ENCODE measurements at places on chromosomes 12 and 14.

- no peak for DNase-seq
Observed at GRCh38 chr12:526089-526488, 66.3 kb downstream of the B4GALNT3 start.

DNA sequence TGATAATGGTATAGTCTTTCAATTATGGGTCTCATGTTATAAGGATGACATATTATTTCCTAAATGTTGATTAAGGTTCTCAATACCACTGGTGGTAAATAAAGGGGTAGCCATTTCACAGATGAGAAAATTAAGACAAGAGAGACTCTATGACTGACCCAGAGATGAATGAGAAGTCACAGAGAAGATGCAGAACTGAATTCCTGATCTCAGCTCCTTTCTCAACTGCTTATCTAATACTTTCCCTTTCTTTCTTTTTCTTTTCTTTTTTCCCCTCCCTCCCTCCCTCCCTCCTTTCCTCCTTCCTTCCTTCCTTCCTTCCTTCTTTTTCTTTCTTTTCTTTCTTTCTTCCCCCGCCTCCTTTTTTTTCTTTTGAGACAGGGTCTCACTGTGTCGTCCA, 8.3 kb upstream of the PTGR2 start:
- DNase-seq: no peak

- DNase-seq: no peak
Observed at GRCh38 chr14:85620947-85621346, 91.0 kb downstream of the FLRT2 start.

DNA sequence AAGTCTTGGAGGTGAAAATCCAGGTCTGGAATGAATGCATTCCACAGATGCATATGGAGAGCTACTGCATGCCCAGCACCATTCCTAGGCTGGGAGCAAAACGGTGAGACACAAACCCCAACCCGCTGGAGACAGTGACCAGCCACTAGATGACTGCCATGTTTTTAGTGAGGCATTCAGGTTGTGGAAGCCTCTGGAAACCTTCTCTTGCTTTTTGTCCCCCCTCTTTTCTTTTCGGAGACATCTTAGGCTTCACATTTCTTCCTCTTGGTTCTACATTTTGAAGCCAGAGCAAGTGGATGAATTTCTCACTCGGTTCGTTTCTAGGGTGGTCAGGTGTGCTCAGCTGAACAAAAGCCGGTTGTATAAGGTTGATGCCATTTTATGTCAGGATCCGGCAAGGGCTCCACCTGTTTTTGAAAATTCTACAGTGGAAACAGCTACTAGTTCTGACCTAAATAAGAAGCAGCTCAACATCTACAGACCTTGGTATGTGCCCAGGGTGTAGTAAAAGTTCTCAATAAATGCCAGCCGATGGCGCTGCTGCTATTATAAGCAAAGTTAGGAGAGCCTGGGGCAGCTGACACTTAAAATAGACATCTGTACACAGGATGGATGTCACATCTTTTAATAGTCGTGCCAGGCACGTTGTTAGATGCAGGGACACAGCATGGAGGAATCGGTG, 1.8 kb upstream of the ZNF839 start:
- DNase-seq: no peak

DNA sequence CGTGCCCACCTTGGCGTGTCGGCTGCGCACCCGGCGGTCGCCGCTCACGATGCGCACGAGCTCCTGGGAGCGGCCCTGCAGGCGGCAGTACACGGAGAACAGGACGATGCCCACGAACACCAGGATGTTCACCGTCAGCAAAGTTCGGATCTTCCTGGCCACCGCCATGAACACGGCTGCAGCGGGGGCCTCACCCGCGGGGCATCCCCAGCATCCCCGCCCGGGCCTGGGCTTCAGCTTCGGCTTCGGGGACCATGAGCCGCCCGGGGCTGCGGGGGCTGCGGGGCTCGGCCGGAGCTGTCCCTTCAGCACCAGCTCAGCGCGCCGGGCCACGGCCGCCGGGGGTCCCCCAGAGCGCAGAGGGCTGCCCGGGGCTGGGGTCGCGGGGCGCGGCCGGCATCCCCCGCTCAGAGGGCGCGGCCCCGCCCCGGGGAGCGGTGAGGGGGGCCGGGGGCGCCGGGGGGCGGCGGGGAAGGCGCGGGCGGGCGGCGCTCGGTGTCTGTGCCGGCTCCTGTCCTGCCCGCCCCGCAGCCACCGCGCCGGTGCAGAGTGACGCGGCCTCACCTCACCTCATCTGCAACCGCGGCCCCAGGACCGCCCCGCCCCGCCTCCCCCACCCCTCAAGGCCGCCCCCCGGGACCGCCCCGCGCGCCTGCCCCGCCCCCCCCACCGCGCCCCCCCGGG, at the start of gene GALNT9:
GALNT9 (minus strand) TSS at position 554 of the 684 bp plus-strand sequence; CDS start at position 168, 386 bp downstream.
- no peak for DNase-seq

GRCh38 chr12:104056419-104056972, 6.5 kb upstream of the GLT8D2 start:
- DNase-seq: no peak

DNA sequence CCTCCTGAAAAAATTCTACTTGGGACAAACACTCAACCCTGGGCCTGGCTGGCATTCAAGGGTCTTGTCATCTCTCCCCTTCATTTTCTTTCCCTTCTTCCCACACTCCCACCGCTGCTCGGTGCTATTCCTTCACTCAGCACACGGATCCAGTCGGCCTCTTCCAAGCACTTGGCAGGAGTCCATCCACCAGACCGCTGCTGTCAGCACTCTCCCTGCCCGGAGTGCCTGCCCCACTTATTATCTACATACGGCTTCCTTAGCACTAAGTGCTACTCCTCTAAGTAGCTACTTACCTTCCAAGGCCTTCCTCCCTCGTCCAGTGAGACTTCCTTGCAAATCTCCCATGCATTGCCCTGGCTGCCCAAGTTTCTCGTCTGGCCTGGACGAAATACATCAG, 29.8 kb downstream of the CALM1 start:
- DNase-seq: no peak

- DNase-seq: no peak
Observed at GRCh38 chr12:53279283-53279869, 11.3 kb downstream of the ESPL1 start.

DNA sequence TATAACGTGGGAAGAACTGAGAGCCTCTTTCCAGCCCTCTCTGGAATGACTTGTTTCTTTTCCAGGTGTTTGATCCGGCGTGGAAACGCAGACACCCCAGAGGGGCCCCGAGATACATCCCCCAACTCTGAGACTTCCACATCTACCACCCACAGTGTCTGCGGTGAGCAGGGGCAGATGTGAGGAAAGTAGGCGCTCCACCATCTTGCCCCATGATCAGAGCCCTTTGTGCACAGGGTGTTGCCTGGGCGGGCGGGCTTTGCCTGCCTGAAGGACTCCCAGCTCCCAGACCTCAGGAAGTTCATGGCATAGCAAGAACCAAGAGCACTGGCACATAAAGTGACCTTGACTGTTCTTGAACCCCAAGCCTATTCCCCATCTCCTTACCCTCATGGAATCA, 2.8 kb downstream of the CARMIL3 start:
- no peak for DNase-seq

DNA sequence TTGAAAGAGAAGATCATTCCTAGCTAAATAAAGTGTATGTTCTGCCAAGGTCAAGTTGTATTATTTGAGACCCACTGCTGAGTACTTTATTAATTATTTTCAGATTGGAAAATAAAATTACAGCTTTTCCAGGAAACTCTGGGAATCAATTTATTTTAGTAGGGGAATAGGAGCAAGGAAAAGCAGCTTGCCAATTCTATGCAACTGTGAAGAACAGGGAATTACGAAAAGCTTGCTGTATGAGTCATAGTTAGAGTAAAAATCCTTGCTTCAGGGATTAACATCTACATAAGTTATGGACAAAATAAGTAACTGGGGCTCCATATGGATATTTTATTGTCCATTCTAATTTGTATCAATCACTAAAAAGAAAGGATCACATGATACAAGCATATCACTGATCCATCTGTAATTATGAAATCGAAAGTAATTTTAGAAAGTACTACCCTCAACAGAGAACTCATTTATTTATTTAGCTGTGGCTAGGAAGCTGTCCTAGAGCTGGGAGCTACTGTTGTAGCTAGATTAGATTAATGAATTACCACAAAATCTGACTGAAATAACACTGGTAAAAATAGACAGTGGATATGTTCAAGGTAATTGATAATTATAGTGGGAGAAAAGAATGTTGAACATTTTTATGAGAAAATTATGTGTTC, 303.5 kb upstream of the NPAS3 start:
- DNase-seq: no peak

- no peak for DNase-seq
Observed at GRCh38 chr12:132450418-132451171, 39.4 kb upstream of the FBRSL1 start.

DNA sequence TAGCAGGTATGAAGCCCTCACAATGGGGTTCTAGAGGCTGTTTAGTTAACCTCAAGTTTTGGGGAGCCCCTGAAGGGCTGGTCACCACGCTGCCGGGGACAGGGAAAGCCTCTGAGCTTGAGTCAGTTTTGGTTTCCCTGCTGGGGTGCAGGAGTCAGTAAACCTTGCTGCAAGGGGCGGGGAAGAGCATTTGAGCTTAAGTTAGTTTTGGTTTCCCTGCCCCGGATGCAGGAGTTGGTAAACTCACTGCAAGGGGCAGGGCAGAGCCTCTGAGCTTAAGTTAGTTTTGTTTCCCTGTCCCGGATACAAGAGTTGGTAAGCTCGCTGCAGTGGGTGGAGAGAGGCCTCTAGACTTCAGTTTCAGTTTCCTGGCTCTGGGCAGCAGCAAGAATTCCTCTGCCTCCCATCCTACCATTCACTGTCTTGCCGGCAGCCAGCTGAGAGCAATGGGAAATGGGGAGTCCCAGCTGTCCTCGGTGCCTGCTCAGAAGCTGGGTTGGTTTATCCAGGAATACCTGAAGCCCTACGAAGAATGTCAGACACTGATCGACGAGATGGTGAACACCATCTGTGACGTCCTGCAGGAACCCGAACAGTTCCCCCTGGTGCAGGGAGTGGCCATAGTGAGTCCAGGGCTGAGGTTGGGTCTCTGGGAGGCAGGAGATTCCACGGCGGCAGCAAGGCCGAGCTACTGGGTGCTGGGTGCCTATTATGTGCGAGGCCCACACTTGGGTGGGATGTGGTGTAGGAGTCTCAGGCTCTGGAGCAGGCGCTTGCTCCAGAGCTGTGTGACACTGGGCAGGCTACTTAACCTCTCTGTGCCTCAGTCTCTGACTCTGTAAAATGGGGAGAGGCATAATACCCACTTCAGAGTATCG, at the start of gene OAS2:
OAS2 (plus strand) TSS at position 357 of the 878 bp plus-strand sequence; CDS start at position 447, 90 bp downstream.
- no peak for DNase-seq

DNA sequence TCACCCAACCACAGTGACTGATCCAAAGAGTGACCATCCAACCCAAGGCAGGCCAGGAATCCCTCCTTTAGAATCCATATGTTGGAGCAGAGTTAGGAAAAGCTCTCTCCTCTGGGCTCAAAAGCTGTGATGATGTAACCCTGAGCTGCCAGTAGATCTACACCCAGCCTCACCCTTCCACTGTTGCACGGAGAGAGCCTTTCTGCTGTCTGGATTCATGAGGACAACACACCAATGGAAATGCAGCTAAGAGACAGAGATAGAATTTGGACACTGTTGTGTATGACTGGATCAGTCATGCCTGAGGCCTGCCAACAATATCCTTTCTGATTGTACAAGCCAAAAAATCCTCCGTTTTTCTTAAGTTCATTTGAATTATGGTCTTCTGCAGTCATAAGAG, 4.4 kb upstream of the OR6J1 start:
- DNase-seq: no peak

GRCh38 chr12:77954206-77954555, 123.5 kb downstream of the NAV3 start:
- DNase-seq: no peak

DNA sequence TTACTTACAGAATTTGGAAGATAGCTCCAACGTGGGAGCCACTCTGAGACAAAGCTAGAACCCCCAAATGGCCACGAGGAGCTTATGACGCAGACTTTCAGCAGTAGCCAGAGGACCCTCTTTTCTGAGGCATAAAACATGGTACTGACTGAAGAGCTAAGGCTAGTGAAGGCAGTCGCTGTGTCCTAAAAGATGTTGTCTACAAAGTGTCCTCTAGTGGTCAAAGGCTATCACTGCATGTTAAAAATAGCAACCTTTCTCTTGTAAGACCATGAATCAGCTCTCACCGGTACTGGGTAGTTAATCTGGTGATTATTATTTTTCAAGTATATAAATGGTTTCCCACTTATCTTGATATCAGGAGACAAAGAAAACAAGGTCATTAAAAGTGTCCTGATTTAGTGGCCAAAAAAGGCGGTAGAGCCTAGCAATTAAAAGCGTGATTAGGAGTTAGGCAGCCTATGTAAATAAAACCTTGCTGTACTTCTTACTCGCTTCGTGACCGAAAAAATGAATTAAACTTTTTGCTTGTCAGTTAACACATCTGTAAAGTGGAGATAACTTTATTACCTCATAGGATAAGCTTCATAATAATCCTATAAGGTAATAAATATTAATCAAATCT, 47.0 kb upstream of the LGR5 start:
- peak; percentile 65 for DNase-seq

DNA sequence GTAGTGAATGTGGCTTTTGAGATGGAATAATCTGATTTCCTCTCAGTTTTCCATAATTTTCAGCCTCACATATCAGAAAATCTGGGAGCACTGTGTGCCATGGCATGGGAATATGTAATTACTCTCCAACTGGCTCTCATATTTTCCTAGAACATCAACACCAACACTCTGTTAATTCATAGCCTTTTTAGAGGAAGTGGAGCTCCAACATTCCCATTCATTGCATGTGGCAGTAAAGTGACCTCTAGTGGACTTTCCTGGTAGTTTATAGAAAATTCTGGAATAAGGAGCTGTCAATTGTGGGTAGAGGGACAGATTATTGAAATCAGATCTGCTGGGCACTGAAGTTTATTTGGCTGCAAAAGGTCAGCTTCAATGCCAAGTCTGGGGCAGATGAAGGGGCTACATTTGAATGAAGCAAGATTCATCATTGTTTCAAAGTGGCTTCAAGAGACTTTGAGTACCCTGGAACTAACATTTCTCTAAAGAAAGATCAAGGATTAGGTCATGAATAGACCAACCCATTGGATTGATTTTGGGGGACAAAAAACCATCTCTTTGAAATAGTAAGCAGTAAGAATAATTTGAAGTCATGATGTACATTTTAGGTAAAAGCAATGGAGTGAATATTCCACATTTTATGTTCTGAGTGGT, 23.6 kb upstream of the USP44 start:
- DNase-seq: peak; percentile 29

- DNase-seq: no peak
Observed at GRCh38 chr12:130104571-130105106, 57.6 kb upstream of the FZD10 start.

DNA sequence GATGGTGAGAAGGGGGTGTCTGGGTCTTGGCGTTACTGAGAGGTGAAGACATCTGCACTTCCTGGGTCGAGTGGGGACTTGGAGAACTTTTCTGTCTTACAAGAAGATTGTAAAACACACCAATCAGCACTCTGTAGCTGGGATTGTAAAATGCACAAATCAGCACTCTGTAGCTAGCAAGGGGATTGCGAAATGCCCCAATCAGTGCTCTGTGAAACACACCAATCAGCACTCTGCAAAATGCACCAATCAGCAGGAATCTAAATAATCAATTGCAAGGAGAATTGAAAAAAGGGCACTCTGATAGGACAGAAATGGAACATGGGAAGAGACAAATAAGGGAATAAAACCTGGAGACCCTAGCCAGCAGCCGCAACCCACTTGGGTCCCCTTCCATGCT, 376.1 kb upstream of the SFSWAP start:
- no peak for DNase-seq
